ENCODE measurements at places on chromosomes 13 and 19.

DNA sequence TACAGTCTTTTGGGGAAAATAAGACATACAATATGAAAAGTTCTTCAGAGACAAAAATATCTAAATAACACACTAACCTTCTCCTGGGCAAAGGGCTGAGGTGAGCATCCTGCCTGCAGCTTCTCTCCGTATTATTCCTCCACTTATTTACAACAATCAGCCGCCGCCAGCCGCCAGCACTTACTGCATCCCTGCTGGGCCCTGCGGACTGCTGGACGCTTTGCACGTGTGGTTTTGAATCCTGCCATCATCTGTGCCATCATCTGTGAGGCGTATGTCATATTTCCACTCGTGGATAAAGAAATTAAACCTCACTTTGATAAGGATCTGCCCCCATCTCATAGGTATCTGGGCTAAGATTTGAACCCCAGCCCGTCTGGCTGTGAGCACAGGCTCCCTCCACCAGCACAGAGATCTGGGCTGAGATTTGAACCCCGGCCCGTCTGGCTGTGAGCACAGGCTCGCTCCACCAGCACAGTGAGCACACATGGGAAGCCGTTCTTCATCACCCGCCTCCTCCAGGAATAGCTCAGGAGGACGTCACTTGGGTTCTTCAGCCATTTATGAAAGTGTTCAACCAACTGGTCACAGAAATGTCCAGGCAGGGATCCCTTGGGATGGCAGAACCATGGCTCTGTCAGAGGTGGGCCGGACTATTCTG is 35.2 kb upstream of the TUBGCP3 start:
- H3K4me1 ChIP-seq = no peaks in the 10 kb centered on the region
- H3K27me3 ChIP-seq = peaks cover 8% of the 10 kb centered on the region
- no peak for DNase-seq
- H3K36me3 ChIP-seq = no peaks in the 10 kb centered on the region

DNA sequence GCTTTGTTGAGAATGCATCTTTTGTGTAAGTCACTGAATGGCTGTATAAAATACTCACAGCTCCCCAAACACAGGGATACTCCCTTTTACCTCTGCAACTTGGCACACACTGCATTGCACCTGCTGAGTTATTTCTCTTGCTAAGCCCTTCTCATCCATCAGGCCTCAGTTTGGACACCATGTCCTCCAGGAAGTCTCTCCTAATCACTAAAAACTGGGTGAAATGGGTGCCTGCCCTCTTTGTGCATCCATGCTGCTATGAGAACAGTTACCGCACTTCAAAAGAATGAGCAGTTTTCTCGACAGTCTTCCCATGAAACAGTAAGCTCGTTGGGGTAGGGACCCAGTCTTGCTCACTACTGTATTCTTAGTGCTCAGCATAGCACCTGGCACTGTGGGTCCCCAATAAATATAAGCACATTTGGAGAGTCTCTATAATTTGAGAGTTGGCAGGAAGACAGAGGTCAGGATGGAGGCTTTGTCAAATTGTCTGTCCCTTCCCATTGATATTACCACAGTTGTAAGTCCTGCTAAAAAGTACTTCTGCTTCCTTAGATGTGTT is 4.6 kb upstream of the SLC25A30 start:
- H3K27me3 ChIP-seq = peaks cover 1% of the 10 kb centered on the region
- H3K27ac ChIP-seq = no peak overlapping the region
- H3K4me3 ChIP-seq = no peak overlapping the region
- H3K4me1 ChIP-seq = peaks cover 2% of the 10 kb centered on the region

DNA sequence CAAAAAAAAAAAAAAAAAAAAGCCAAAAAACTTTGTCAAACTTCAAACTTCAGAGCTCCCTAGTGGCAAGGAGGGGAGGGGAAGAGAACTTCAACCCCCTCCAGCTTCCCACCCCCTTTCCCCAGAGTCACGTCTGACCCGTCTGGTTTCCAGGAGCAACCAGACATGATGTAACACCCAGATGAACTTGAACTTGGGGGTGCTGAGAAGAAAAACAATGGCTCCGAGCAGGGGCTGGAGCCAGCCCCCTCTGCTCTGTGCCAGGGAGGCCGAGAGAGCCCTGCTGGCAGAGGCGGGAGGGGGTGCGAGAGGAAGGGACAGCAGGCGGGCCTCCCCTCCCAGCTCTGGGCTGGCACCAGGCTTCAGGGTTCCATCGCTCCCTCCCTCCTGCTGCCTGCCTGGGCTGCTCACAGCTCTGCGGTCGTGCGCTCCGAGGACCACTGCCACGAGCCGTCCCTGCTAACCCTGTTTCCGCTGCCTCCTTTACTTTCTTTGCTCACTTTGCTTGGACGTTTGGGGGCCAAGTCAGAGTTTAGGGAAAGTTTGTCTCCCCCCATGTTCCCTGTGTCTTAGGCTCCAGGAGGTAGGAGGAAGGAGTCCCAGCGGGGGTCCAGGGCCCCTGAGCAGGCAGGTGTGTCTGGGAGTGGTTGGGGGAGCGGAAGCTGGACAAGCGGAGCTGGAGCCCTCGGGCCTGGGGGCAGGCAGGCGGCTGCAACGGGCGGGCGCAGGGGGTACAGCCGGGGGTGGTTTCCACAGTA is 11.1 kb downstream of the LYL1 start:
- peak; percentile 58 for DNase-seq
- H3K4me1 ChIP-seq = peaks cover 5% of the 10 kb centered on the region
- peaks cover 8% of the 10 kb centered on the region for H3K27me3 ChIP-seq
- no peak overlapping the region for H3K4me3 ChIP-seq
- no peak overlapping the region for H3K27ac ChIP-seq
- no peaks in the 10 kb centered on the region for H3K36me3 ChIP-seq

- H3K36me3 ChIP-seq = no peaks in the 10 kb centered on the region
- no peaks in the 10 kb centered on the region for H3K27me3 ChIP-seq
- no peaks in the 10 kb centered on the region for H3K4me1 ChIP-seq
- DNase-seq = no peak
- no peak overlapping the region for H3K27ac ChIP-seq
- H3K4me3 ChIP-seq = no peak overlapping the region
These were observed 436.7 kb downstream of the EFNB2 start for GRCh38 chr13:106098778-106099177.
